Hematopoietic multipotent progenitor cell treated with erythropoietin and hydrocortisone succinate and interleukin-3 and kit ligand, for 8 days (in vitro differentiated cells): ENCODE measurements at places on chromosomes 5 and 9.

DNA sequence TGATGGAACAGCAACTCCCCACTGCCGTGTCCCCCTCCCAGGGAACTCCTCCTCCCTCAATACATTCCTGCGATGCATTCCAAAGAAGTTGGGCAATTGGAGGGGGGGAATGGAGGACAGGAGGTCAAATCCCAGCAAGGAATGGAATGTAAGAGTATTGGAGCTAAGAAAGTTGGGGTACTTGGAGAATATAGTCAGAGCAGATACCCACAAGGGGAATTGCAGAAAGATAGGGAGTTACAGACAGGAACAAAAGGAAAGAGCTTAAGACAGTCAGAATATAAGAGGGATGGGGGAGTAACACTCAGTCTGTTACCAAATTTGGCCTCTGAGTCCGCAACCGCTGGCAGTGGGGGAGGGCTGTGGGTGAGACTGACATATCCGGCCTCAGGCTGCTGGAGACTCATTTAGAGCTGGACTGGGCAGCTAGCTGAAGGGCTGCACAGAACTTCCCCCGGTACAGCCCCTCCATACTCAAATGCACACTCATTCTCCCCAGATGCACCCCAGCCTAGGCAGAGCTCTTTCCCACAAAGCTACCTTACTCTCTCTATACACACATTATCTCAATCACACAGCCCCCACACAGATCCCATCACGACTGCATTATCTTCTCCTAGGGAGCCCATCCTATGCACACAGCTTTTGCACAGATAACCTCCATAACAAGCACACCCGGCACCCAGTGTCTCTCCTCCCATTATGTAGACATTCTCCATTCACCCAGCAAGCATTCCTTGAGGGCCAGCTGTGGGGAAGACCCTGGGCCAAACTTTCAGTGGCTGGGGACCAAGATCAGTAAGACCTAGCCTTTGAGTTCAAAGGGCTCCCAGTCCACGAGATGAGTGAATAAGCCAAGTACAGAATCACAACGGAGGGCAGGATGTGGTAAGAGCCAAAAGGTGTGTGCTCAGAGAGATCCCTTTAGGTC is 3.7 kb downstream of the TLN1 start:
- peak; percentile 94 for DNase-seq

- no peak for DNase-seq
Measured at GRCh38 chr5:147712019-147712418, 70.5 kb downstream of the JAKMIP2 start.

GRCh38 chr5:154243736-154244135 is 53.2 kb downstream of the GALNT10 start:
- no peak for DNase-seq

DNA sequence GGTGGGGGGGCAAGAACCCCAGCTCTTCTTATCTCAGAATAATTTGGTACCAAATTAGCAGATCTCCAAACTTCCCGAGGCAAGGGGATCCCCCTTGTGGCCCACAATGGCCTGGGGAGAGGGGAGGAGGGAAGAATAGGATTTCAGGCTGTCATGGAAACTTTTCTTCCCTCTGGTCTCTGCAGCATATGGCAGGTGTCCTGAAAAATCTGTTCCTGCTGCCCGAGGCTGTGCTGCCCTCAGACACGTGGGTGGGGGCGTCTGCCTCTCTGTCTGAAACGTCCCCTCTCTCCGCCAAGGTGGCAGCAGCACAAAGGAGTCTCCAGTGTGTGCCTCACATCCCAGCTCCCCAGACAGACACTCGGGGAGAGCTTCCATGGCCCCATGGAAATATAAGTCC is 34.0 kb downstream of the CCNJL start:
- DNase-seq: no peak

DNA sequence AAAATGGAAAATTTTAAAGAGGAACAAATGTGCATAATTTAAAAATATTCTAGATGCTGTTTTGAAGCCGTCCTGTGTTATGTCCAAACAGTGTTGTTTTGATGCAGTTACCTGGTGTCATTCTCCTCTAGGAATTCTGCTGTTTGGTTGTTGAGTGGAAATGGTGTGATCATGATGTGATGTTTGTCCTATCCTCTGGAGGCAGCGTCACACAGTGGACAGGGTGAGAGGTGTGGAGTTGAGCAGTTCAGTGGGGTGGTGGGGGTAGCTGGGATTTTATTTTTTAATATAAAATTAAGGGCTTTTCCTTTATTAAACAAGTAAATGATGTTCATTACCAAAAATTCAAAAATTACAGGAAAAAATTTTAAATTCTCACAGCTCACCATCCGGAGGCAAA is 31.2 kb downstream of the PRDM6 start:
- DNase-seq: no peak

- no peak for DNase-seq
Measured at GRCh38 chr9:128149001-128149701, at the start of gene LCN2. TSS of gene LCN2 (plus strand) at chr9:128149453. CDS start at chr9:128149526, 73 bp downstream.
